ENCODE measurements at places on chromosomes 12 and 14.
A peak's percentile ranks its signal among the peaks of the same experiment; 100 is the strongest.

GRCh38 chr14:43161477-43161876 lies 1345.6 kb downstream of the FSCB start:
- DNase-seq: no peak

GRCh38 chr14:67517083-67517482 lies 16.0 kb upstream of the PLEKHH1 start:
- DNase-seq: no peak

GRCh38 chr12:48336061-48336460 lies 14.7 kb downstream of the ZNF641 start:
- DNase-seq: no peak

DNA sequence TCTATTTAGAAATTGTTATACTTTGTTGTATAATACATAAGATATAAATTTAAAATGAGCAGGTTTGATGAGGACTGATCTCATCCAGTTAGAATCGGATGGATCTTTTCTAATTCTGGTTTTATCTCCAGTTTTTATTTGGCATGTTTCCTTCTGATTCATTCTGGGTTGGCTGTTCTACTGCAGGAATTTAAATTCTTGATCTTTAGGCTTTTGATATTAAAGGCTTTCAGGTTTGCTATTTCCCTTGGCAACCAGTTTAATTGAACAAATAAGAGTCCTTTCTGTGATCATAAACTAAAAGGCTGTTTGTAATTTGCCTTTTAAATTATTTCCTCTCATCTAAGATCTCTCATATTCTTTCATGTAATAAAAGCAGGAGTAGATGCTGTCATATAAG lies 83.4 kb downstream of the PDE6H start:
- DNase-seq: no peak

- no peak for DNase-seq
These were observed 68.9 kb downstream of the KDM2B start for GRCh38 chr12:121511916-121512315.

- DNase-seq: no peak
These were observed 148.2 kb downstream of the KIF21A start for GRCh38 chr12:39294715-39295114.

DNA sequence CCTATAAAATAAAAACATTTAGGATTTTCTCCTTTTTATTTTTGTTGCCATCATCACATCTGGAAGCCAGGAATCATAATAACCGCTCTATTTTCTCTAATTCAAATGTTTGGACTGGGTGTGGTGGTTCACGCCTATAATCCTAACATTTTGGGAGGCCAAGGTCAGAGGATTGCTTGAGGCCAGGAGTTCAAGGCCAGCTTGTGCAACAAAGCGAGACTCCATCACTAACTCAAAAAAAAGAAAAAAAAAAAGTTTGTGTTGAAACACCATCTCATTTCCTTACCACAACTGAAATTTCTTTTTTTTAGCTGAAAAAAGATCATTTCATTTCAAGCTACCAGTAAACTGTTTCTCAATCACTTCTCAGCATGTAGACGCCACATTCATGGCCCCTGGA lies 8.8 kb upstream of the BAZ1A start:
- no peak for DNase-seq

DNA sequence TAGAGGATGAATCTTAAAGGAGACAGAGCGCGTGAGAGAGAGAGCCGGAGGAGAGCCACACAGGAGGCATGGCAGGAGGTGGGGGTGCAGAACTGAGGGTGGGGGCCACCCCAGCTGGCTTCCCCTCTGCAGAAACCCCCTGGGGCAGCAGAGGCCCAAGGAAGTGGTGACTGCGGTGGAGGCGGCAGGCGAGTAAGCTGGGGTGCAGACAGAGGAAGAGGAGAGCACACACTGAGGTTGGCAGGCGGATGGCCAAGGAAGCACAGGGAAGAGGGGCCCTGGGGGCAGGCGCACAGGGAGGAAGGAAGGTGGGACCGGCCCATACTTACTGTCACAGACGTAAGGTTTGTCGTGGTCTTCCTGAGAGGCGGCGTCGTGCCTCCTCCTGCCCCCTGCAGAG lies 179.8 kb downstream of the DPF3 start:
- DNase-seq: no peak

GRCh38 chr12:22610131-22610530 lies 14.8 kb upstream of the ETNK1 start:
- DNase-seq: no peak

- no peak for DNase-seq
These were observed 4.0 kb downstream of the RAB15 start for GRCh38 chr14:64968167-64968566.

DNA sequence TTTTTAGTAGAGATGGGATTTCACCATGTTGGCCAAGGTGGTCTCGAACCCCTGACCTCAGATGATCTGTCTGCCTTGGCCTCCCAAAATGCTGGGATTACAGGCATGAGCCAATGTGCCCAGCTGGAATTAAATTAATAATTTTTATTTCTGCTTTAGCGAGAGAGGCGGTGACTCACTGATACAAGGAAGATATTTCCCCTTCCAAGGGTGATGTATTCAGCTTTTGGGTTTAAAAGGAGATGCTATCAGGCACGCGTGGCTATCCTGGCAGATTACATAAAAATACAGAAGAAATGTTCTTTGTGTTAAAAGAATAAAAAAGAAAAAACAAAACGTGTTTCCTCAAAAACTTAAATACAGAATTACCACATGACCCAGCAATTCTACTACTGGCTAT lies 12.4 kb upstream of the P2RX7 start:
- no peak for DNase-seq

DNA sequence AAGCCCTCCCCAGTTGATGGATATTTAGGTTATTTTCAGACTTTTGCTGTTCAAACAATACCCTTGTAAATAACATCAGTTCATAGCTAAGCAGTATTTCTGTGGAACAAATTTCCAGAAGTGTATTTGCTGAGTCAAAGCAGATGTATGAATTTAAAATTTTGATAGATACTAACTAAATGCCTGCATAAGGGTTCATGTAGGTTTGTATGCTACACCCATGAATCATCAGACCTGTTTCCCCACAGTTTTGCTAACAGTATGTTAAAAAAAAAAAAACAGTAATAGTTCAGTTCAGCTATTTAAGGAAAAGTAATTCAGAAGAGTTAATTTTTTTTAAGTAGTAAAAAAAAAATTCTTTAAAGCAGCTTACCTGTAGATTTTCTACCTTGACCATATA lies 236.1 kb upstream of the DIO2 start:
- no peak for DNase-seq

- DNase-seq: no peak
These were observed 145.7 kb downstream of the GALC start for GRCh38 chr14:87847216-87847755.

DNA sequence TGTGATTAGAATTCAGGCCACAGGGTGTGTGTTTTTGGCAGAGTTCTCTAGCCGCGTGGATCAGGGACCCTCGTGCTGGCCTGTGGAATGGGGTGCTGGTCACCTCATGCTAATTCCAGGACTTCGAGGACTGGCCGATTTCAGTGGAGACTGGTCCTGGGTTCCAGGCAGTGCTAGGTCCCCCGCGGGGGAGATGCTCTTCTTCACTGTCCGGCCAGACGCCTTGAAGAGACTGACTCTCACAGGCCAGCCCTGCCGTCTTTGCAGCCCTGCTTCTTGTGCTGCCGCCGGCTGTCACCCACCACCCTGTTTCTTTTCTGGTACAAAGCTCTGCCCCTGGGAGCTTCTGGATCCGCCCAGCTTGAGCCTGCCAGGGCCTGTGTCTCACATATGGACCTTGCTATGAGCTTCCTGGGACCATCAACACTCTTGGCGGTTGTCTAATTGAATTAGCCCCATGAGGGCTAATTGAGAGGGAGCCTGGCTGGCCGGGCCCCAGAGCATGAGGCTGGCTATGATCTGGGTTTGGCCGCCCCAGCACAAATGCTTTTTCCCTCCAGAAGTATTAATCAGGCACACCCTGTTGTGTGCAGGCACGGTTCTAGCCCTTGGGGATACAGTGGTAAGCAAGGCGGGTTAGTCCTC lies 8.2 kb downstream of the MLXIP start:
- peak; percentile 80 for DNase-seq

DNA sequence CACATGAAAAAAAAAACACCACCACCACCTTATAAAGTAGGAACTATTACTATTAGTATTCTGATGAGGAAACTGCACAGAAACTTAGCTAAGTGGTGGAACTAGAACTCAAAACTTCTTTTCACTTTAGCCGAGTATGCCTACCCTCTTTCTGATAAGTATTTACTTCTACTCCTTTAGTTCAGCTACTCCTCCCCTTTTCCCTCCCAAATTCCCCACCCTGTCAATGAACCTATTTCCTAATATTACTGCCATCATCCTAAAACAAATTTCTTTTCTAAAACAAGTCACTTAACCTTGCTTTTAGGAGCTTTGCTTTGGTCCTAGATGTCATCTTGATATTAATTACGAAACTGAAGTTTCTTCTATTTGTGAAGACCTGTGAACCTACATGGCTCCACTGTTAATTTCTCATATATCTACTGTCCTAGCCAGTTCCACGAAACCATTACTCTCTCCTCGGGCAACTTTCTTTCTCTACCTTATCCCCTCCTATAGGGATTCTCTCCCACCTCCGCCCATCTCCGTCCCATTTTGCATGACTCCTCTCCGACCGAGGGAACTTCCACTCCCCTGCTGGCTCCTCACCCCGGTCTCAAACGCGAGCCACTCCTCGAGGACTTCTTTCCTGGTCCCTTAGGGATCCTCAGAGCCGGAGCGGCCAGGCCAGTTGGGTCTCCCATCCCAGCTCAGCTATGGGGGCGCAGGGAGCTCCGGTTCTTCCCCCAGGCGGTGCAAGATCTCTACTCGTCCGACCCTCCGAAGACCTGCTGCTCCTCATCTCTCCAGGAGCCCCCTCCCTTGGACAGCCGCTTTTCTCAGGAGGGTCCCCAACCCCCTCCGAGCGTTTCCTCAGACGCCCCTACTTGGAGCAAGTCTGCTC lies 1.1 kb downstream of the NUMB start:
- DNase-seq: peak; percentile 17

DNA sequence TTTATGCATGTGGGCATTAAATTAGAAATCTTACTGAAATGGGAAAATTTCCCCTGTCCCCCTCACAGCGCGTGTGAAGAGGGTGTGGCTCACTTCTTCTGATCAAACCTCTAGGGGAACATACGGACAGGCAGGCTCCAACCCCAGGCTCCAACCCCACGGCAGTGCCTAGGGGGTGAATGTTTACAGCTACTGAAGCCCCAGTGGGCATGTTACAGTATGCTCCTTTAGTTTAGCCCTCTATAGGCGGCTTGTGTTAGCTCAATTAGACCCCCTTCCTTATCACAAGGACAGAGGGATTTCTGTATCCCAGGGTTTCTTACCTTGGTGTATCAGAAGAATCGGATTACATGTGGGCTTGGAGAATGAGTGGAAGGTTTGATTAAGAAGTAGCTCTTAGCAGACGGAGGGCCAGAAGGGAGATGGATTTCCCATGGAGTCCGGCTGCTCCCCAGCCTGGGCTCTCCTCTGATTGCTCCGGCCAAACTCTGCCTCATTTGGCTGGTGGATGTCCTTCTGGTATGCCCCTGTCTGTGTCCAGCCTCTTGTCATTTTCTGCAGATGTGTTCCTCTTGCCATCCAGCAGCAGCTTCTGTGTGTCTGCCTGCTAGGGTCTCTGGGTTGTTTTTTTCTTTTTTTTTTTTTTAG lies 223.7 kb downstream of the TMTC2 start:
- DNase-seq: peak; percentile 10

- no peak for DNase-seq
These were observed 3.5 kb downstream of the RAP1B start for GRCh38 chr12:68614105-68614679.

DNA sequence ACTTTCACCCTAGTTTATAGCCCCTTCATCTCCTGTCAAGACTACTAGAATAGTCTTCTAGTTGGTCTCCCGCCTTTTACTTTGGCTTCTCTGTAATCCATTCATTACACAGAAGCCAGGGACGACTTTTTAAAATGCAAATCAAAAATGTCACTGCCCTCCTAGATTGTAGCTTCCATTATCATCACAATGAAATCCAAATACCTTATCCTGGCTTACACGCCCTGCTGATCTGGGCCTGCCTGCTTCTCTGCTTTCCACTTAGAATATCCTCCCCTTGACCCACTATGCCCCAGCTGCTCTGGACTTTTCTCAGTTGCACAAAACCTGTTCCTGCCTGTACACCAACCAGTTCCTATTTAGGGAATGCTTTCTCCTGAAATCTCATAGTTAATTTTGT lies 4.5 kb upstream of the EEA1 start:
- no peak for DNase-seq

- DNase-seq: no peak
These were observed 3.1 kb downstream of the HOXC13 start for GRCh38 chr12:53941750-53942149.

DNA sequence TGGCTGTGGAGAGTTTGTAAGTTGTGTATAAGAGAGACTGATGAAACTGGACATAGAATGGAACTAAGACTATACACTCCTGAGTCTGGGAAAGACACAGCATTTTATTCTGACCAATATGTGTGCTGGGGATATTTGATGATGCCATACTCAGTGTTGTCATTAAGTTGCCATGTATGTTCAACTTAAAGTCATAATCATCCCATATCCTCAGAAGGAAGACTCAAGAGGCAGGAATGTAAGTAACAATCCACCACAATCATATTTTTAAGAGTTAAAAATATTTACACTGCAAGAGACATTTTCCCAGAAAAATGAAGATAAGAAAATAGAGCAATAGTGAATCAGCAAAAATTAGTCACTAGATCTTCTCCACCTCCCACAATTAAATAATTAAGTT lies 120.1 kb downstream of the MDGA2 start:
- DNase-seq: no peak

GRCh38 chr12:109777544-109777943 lies 55.7 kb downstream of the TRPV4 start:
- DNase-seq: peak; percentile 83

- no peak for DNase-seq
These were observed 255.1 kb downstream of the NEDD1 start for GRCh38 chr12:97162173-97162572.

GRCh38 chr12:66813137-66813892 lies 134.4 kb upstream of the GRIP1 start:
- no peak for DNase-seq

GRCh38 chr14:46248001-46248630 lies 403.5 kb downstream of the RPL10L start:
- DNase-seq: no peak

- no peak for DNase-seq
These were observed 5.5 kb downstream of the CKB start for GRCh38 chr14:103517174-103517566.

GRCh38 chr12:9864913-9865675 lies 4.1 kb downstream of the CLEC2B start:
- no peak for DNase-seq

DNA sequence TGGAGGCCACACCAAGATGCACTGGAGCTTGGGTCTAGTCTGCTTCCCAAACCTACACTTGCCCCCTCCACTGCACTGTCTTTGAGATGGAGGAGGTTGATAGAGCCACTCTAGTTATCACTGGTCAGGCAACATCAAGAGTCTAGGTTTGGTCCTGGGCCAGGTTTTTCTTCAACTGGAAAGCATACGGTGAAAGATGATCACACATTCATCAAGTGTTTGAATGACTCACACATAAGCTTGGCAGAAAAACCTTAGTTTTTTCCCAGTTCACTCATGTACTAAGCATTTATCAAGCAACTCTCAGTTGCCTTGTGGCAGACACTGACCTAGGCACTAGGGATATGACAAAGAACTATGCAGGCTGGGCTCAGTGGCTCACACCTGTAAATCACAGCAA lies 84.5 kb downstream of the PLEKHG3 start:
- no peak for DNase-seq
